ENCODE measurements at places on chromosomes 16 and 17.

DNA sequence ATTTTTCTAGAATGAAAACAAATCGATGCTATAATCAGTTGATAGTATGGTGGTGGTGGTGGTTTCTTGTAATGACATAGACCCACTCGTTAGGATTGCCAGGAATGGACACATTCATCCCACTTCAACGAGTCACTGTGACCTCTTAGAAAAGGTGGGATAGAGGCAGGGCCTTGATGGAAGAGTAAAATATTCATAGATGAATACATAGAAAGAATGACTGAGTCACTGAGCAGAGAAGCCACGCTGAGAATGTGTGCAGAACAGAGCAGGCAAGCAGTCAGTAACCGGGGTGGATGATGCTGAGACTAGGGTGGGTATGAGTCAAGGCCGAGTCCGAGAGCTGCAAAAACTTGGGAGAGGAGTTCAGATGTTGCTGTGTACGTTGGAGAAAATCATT lies 129.9 kb downstream of the PITPNC1 start:
- DNase-seq, result no peak

DNA sequence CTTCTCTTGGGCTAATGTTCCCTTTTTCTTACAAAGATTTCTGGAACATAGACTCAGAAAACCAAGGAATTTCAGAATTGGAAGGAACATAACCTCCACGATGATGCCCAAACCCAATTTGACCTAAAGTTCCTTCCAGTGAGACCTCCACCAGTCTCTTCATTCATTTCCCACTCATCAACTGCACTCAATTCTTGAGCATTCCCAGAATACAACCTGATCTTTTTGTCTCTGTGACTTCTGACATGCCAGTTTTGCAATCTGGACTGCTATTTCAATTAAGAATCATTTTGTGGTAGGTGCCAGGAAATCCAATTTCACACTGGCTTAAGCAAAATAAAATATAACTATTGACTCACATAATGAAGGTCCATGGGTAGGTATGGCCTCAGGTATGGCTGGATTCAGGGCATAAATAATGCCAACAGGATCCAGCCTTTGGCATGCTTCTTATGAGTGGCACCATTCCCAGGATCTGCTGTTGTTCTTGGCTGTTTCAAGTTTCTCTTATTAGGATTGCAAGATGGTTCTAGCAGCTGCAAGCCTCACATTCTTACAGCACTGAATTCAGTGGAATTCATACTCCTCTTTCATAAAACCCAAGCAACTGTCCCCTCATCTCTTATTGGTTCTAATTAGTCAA lies 184.3 kb downstream of the HS3ST4 start:
- no peak for DNase-seq

DNA sequence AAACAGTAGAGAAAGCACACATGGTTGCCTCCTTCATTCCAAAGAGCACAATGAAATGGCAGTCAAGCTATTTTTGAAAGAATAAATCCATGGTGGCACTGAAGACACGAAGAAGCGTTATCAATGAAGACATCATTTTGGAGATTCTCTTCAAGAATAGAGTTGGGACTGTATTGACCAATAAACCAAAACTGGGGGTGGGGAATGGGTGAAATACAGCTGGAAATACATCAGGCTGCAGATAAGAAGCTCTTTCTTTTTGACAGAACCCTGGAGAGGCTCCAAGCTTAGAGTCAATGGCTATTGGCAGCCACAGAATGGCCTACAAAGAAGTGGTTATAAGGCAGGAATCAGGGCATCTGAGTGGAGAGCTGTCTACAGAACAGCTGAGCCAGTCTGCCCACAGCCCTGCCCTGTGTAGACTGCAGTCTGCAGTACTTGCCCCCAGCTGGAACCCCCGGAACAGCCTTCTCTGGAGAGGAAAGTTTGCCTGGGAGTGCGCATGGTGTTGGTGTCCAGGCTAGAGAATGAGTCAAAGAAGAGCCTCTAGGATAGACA lies 100.4 kb downstream of the STX8 start:
- DNase-seq, result no peak

- no peak for DNase-seq
These were observed 213.4 kb upstream of the GSE1 start for GRCh38 chr16:85399583-85400284.

DNA sequence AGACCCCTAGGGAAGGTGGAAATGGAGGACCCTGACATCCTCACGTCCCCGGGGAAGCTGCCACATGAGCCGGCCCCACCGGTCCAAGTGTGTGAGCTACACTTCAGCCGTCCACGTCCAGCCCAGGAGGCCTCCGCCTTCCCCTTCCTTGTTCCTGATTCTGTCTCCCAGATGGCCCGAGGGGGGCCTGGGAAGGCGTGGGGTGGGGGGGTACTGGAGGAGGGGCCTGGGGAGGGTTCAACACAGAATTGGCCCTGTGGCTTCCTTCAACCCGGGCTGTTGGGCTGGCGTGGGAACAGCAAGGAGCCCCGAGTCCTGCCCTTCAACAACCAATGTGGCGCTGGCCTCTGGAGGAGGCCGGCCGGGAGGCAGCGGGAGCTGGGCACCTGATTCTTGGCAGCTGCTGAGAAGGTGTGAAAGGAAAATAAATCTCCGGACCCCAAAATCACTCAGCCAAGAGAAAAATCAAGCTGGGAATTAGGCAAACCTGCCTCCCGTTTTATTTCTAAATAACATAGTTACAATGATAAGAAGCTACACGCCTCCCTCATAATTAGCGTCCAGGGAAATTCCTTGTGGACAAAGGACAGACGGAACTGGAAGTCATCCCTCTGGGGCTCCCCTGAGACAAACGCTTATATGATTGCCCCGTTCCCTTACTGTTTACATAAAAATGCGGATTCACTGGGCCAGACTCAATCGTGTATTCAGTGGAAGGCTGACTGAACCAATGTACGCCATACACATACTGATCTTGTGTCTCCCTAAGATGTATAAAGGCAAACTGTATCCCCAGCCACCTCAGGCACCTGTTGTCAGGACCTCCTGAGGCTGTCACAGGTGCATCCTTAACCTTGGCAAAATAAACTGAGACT lies 1.8 kb upstream of the APRT start:
- no peak for DNase-seq
